ENCODE measurements at places on chromosomes 5 and 9. TPM values are rescaled to one million over a fixed set of nuclear protein-coding genes. Genes with fewer than 3 reads are reported as not detected.
A peak's percentile ranks its signal among the peaks of the same experiment; 100 is the strongest.

DNA sequence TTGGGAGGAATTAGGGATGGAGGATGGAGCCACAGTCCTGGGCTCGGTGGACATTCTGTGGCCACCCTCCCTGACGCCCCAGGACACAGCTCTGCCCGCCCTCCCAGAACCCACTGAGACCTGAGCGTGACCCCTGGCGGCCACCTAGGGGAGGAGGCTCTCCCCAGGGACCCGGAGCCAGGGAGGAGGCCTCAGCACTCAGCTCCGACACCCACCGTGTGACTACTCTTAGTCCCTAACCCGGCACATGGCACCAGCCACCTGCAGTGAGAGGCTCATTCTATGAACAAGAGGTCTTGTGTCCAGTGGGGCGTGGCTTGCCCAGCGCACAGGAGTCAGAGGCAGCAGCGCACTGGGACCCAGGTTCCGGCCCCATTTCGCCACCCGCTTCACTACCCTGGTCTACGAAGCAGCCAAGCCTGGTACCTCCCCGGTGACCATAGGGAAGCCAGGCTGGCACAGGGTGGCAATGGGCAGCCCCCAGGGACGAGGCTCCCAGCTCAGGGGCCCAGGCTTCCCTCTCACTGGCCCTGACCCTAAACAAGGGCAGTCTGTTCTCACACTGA is 10.2 kb downstream of the SARDH start:
- no peaks in the 10 kb centered on the region for H3K4me1 ChIP-seq
- H3K27ac ChIP-seq: no peak overlapping the region
- peak; percentile 12 for DNase-seq
- no peak overlapping the region for H3K4me3 ChIP-seq
- no peaks in the 10 kb centered on the region for H3K27me3 ChIP-seq

DNA sequence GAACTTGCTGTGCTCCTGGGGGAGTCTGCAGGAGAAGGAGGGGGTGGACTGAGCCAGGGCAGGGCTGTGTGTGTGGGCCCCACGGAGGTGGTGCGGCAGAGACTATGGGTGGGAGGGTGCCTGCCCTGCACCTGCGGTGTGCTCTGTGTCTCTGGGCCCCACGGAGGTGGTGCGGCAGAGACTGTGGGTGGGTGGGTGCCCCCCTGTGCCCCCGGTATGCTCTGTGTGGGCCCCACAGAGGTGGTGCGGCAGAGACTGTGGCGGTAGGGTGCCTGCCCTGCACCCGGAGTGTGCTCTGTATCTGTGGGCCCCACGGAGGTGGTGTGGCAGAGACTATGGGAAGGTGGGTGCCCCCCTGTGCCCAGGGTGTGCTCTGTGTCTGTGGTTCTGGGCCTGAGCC is 103.7 kb downstream of the EHMT1 start:
- no peak for DNase-seq
- H3K4me3 ChIP-seq: no peak overlapping the region
- no peaks in the 10 kb centered on the region for H3K36me3 ChIP-seq
- H3K27me3 ChIP-seq: no peaks in the 10 kb centered on the region
- H3K4me1 ChIP-seq: no peaks in the 10 kb centered on the region

DNA sequence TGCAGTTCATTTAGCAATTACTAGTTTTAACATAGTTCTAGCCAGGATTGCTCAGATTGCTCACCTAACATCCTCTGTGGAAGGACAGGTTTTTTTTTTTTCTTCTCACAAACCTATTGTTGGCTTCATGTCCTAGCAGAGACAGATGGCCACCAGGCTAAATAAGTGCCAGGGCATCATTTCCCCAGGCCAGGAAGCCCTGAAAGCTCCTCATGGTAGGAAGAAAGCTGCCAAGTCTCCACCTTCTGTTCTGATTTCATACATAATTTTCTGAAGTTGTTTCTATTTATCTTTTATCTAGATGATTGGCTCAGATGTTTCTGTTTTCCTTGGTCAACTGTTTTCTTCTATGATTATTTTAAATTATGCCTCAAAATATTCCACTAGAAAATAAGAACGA is 31.0 kb downstream of the EFCAB9 start:
- H3K27ac ChIP-seq: no peak overlapping the region
- no peak overlapping the region for H3K4me3 ChIP-seq
- no peak for DNase-seq
- H3K36me3 ChIP-seq: no peaks in the 10 kb centered on the region
- H3K27me3 ChIP-seq: no peaks in the 10 kb centered on the region

DNA sequence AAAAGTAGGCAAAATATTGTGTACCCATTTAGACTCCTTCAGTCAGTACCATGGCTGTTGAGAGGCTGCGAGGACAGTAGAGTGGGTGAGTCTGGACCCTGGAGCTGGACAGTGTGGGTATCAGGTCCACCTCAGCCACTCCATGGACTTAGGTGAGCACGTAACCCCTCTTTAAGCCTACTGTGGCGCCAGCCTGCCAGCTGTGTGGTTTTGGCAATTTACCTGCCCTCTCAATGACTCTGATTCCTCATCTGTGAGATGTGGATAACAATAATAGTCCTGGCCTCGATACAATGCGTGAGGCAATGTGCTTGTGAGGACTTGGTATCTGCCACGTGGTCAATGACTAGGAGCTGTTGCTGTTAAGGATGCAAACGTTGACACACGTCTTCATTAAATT is 17.9 kb downstream of the SLC1A3 start:
- no peak overlapping the region for H3K27ac ChIP-seq
- no peak for DNase-seq
- no peaks in the 10 kb centered on the region for H3K4me1 ChIP-seq
- no peak overlapping the region for H3K4me3 ChIP-seq

- no peak overlapping the region for H3K27ac ChIP-seq
- H3K4me3 ChIP-seq: no peak overlapping the region
- no peaks in the 10 kb centered on the region for H3K27me3 ChIP-seq
- no peak for DNase-seq
Measured at GRCh38 chr9:29685531-29685930, 2112.2 kb upstream of the C9orf72 start.

DNA sequence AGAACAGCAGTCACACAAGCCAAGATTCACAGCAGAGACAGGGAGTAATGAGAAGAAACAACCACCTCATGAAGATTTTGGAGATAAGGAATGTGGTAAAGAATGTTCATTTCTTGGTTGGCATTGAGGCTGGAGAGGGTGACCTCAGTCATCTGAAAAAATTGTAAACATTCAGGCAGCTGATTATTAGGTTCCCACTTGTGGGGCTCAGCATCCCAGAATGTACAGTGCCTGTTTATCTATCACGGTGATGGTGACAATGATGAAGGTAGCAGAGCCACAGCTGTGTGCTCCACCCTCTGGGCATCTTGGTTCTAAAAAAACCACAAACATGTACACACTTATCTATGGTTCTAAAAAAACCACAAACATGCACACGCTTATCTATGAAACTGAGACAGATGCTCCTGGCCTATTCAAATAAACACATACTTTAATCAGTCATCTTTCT is 143.9 kb upstream of the MOCS2 start:
- no peaks in the 10 kb centered on the region for H3K27me3 ChIP-seq
- no peaks in the 10 kb centered on the region for H3K36me3 ChIP-seq
- no peak overlapping the region for H3K27ac ChIP-seq

DNA sequence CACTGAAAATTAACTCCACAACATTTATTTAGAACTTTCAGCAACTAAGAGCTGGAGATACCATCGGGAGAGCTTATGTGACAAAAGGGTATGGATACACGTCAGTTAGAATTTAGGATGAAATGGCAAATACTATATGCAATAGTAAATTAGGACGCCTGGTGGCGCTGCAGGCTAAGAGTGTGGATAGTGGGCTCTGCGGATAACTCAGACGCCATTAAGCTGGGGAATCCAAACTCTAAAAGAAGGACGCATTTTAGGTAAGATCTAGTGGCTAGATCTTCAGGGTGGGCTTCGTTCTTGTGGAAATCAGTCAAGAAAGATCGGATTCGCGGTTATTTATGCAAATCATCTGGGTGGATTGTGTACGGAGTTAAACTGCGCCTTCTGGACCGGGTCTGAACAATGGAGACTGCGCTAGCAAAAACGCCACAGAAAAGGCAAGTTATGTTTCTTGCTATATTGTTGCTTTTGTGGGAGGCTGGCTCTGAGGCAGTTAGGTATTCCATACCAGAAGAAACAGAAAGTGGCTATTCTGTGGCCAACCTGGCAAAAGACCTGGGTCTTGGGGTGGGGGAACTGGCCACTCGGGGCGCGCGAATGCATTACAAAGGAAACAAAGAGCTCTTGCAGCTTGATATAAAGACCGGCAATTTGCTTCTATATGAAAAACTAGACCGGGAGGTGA is at the start of gene PCDHB5:
Gene PCDHB5, plus strand, starts transcription at position 177 of the 688 bp plus-strand sequence. Its CDS starts 229 bp downstream, at position 406.
- no peak for DNase-seq
- H3K27me3 ChIP-seq: no peaks in the 10 kb centered on the region
- no peaks in the 10 kb centered on the region for H3K36me3 ChIP-seq
- H3K27ac ChIP-seq: no peak within 1 kb of the TSS
- H3K4me1 ChIP-seq: no peaks in the 10 kb centered on the region
- H3K4me3 ChIP-seq: peak within 1 kb of the TSS; percentile 10

DNA sequence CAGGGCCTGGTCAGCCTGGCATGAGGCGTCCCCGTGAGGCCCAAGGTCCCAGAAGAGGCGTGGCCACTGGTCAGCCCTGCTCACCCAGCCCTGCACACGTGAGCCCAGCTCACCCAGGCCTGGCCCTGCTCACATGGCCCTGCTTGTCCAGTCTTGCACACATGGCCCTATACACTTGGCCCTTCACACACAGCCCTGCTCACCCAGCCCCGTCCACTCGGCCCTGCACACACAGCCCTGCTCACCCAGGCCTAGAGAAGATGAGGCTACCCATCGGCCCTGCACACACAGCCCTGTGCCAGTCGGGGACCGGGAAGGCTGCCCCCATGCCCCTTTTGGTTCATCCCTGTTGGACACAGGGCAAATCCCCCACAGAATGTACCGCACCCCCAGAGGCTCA is 28.4 kb downstream of the ZDHHC11B start:
- H3K4me1 ChIP-seq: peaks cover 7% of the 10 kb centered on the region
- no peaks in the 10 kb centered on the region for H3K27me3 ChIP-seq
- H3K36me3 ChIP-seq: no peaks in the 10 kb centered on the region
- no peak overlapping the region for H3K4me3 ChIP-seq
- no peak overlapping the region for H3K27ac ChIP-seq

- no peaks in the 10 kb centered on the region for H3K27me3 ChIP-seq
- H3K4me3 ChIP-seq: no peak overlapping the region
- H3K36me3 ChIP-seq: no peaks in the 10 kb centered on the region
- H3K27ac ChIP-seq: no peak overlapping the region
- DNase-seq: no peak
- no peaks in the 10 kb centered on the region for H3K4me1 ChIP-seq
Measured at GRCh38 chr5:59607138-59607765, 286.3 kb downstream of the PDE4D start.

DNA sequence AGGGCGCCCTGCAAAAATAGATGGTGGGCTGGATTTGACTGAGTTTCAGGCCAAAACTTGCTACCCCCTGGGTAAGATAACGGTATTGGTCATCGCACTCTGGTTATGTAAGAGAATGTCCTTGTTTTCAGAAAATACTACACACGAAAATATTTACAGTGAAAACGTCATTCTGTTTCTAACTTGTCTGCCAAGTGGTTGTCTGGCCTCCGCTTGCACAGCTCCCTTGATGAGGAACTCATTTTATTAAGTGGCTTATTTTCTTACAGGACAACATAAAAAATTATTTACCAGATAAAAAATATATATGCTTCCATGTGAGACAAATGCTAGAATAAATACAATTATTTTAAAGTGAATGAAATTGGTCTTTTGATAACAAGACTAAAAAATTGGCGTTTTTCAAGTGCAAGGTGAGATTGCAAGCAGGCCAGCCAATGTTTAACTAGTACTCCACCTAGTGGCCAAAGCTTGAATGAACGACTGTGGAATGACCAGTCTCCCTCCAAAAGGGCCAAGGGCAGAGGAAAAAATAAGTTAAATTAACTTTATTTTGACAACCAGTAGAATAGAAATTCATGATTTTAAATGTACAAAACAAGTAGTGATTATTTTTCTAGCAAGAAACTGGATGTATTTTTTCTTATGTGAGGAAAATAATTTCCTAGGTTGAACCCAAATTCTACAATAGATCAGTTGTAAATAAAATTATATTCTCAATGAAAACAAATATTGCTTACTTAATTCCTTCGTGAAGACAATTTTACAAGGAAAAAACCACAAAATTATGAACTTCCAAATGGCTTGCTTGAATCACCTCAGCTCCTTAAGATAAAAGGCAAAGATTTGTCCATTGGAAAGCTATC is 93.2 kb downstream of the ZFAND5 start:
- no peaks in the 10 kb centered on the region for H3K4me1 ChIP-seq
- H3K36me3 ChIP-seq: no peaks in the 10 kb centered on the region
- no peaks in the 10 kb centered on the region for H3K27me3 ChIP-seq
- H3K4me3 ChIP-seq: no peak overlapping the region
- DNase-seq: peak; percentile 21
- no peak overlapping the region for H3K27ac ChIP-seq

Gene FYB1
- total RNA-seq: 1.8 TPM

Gene VCAN
- total RNA-seq: 833 TPM

Gene AHRR
- total RNA-seq: 9.1 TPM

Gene JAKMIP2
- 3.9 TPM for total RNA-seq

Gene SEMA5A
- total RNA-seq: 129 TPM

All from uterus (tissue), 4 donors.